ENCODE measurements at places on chromosomes 2 and 18.

GRCh38 chr2:57527685-57528084, 518.9 kb upstream of the VRK2 start:
- no peak for DNase-seq

DNA sequence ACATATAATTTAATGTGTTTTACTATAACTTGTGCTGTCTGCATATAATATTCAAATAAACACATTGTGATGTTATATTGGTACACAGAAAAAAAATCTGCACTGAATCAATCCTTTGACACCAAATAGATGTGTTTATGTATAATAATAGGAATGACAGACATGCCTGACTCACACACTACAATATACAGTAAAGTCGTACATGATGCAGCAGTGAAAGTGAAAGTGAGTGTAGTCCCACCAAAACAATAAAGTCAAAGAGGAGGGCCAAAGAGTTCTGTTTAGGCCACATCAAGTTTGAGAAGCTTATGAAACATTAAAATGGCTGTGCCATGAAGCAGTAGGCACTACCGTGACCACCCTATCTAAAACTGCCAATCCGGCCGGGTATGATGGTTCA, 8.2 kb upstream of the RBM44 start:
- DNase-seq: no peak

- DNase-seq: no peak
These were observed 155.1 kb upstream of the CDH2 start for GRCh38 chr18:28332071-28332470.

GRCh38 chr2:46390901-46391395, 88.4 kb upstream of the TMEM247 start:
- no peak for DNase-seq

GRCh38 chr2:46325182-46325928, 28.1 kb downstream of the EPAS1 start:
- no peak for DNase-seq

- DNase-seq: no peak
These were observed 171.1 kb upstream of the NRP2 start for GRCh38 chr2:205511221-205511620.
